ENCODE measurements at places on chromosomes 4 and X. TPM values are rescaled to one million over a fixed set of nuclear protein-coding genes. Genes with fewer than 3 reads are reported as not detected.

TMPRSS11F gene
- total RNA-seq = not detected

GPM6B gene
- total RNA-seq = not detected

DNA sequence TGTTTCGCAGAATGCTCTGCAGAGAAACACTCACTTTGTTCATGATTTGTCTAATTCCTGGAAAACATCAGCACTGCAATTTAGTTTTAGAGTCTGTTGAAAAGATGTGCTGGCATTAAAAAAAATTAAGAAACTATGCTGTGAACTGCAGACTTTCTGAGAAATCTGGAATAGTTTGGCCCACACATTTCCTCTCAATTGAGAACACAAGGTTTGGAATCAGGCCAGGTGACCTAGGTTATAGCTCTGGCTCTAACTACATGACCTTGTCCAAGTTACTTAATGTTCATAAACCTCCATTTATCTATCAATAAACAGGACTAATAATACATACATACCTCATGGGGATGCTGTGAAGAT lies 61.4 kb upstream of the ENPEP start:
- no peak overlapping the region for H3K27ac ChIP-seq
- H3K36me3 ChIP-seq = no peaks in the 10 kb centered on the region
- H3K4me1 ChIP-seq = no peaks in the 10 kb centered on the region
- H3K27me3 ChIP-seq = peaks cover 7% of the 10 kb centered on the region
- H3K4me3 ChIP-seq = no peak overlapping the region
- no peak for DNase-seq

DNA sequence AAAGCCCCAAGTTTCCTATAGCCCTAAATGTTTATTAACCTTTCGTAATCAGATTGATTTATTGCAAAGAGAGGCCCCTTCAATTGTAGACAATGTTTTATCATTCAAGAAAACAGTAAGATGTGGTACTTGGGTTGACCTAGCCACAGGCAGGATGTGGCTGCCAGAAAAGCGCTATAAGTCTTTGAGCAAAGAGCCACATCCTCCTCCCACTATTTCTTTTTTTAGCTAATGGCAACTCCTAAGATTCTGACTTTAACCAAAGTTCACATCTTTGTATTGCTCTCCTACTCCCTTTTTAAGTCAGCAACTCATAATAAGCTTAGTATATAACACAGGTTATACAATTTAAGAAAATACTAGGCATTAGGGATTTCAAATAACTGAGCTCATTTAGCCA lies 70.7 kb upstream of the PPP3CA start:
- peaks cover 38% of the 10 kb centered on the region for H3K4me1 ChIP-seq
- DNase-seq = peak; percentile 86
- peaks cover 4% of the 10 kb centered on the region for H3K36me3 ChIP-seq
- H3K4me3 ChIP-seq = peak overlapping the region; percentile 26

CSAG1 gene
- not detected for total RNA-seq

GRCh38 chr4:118270492-118270891 lies 82.3 kb downstream of the PRSS12 start:
- H3K27me3 ChIP-seq = peaks cover 1% of the 10 kb centered on the region
- no peak for DNase-seq
- H3K36me3 ChIP-seq = no peaks in the 10 kb centered on the region
- H3K4me3 ChIP-seq = no peak overlapping the region
- no peak overlapping the region for H3K27ac ChIP-seq

DNA sequence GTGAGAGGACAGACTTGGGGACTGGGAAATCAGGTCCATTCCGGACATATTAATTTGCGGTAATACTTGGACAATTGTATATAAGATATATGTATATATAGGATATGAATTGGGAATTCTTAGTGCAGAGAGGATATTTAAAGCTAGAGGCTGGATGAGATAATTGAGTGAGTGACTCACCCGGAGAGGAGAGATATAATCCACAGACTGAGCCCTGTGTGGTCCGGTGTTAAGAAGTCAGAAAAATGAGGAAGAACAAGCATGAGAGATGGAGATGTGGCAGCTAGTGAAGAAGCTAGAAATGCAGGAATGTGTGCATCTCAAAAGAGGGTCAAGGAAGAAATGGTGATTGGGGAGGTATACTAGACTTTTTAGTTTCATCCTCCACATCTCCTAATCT lies 336.2 kb downstream of the SLC7A11 start:
- H3K27ac ChIP-seq = no peak overlapping the region
- no peaks in the 10 kb centered on the region for H3K4me1 ChIP-seq
- no peaks in the 10 kb centered on the region for H3K36me3 ChIP-seq
- no peak for DNase-seq

DNA sequence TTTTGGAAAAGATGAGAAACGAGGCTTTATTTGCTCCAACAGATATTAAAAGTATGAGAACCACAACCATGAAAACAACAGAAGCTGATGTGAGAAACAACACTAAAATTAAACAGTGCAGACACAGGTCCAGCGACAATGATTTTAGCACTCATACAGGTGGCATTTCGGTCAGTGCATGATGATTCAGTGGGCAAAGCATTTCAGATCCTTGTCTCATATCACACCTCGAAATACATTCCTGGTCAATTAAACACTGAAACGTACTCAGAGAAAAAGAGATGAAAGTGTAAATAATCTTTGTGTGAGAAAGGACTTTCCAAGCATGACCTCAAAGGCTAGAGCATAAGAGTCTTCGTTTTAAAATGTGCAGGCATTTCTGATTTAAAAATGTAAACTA lies 85.2 kb downstream of the ACOX3 start:
- no peak overlapping the region for H3K27ac ChIP-seq
- H3K4me3 ChIP-seq = no peak overlapping the region
- H3K36me3 ChIP-seq = no peaks in the 10 kb centered on the region

IQSEC2 gene
- 0.39 TPM for total RNA-seq

- no peaks in the 10 kb centered on the region for H3K36me3 ChIP-seq
- DNase-seq = no peak
- no peaks in the 10 kb centered on the region for H3K27me3 ChIP-seq
- no peak overlapping the region for H3K4me3 ChIP-seq
Measured at GRCh38 chrX:148929686-148930085, 429.3 kb downstream of the AFF2 start.

LAGE3 gene
- total RNA-seq = 47.7 TPM

RBM10 gene
- total RNA-seq = 61.0 TPM

DNA sequence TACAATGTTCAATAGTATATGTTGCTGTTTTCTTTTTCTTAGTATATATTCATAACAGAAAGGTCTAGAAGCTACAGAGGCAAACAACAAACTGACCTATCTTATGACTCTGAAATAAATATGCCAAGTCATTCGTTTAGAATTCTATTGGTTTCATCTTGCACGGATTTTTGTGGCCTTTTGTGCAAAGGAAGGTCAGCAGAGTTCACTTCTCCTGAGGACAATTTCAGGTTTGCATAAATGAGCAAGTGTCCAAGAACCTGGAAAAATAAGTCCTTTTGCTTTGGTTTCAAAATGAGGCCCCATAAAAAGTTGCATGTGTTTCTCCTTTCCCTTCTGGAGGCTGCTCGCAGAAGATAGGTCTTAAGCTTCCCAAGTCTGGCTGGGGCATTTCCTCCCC lies 156.9 kb downstream of the APBB2 start:
- H3K27ac ChIP-seq = no peak overlapping the region
- no peak overlapping the region for H3K4me3 ChIP-seq
- no peak for DNase-seq
- no peaks in the 10 kb centered on the region for H3K36me3 ChIP-seq
- H3K4me1 ChIP-seq = no peaks in the 10 kb centered on the region
- peaks cover 7% of the 10 kb centered on the region for H3K27me3 ChIP-seq

- H3K4me3 ChIP-seq = no peak overlapping the region
- no peaks in the 10 kb centered on the region for H3K4me1 ChIP-seq
- no peak overlapping the region for H3K27ac ChIP-seq
- H3K27me3 ChIP-seq = no peaks in the 10 kb centered on the region
- no peaks in the 10 kb centered on the region for H3K36me3 ChIP-seq
Measured at GRCh38 chr4:119825696-119826095, 197.1 kb upstream of the PDE5A start.

DNA sequence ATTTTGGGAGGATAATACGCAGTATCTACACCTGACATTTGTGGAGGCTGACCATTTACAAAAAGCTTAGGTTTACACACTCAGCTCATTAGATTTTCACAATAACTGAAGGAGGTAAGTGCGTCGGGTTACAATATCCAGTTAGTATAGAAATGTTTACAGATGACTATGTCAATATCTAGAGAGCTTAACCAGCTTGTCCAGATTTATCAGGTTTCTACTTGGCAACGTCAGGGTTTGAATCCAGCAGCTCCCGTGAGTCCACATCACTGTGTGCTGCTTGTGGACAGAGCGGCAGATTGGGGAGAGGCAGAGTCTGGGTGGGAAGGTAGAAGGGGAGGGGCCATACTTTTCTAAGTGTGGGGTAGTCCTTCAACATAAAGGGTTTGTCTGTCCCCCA lies 28.3 kb downstream of the ARHGAP10 start:
- H3K27ac ChIP-seq = no peak overlapping the region
- H3K4me1 ChIP-seq = peaks cover 8% of the 10 kb centered on the region
- no peaks in the 10 kb centered on the region for H3K36me3 ChIP-seq
- no peak overlapping the region for H3K4me3 ChIP-seq
- DNase-seq = no peak
- no peaks in the 10 kb centered on the region for H3K27me3 ChIP-seq

HS6ST2 gene
- 0.81 TPM for total RNA-seq

CXCL3 gene
- total RNA-seq = not detected

SORCS2 gene
- total RNA-seq = 0.07 TPM

MYOZ2 gene
- not detected for total RNA-seq

CXCL1 gene
- not detected for total RNA-seq

DNA sequence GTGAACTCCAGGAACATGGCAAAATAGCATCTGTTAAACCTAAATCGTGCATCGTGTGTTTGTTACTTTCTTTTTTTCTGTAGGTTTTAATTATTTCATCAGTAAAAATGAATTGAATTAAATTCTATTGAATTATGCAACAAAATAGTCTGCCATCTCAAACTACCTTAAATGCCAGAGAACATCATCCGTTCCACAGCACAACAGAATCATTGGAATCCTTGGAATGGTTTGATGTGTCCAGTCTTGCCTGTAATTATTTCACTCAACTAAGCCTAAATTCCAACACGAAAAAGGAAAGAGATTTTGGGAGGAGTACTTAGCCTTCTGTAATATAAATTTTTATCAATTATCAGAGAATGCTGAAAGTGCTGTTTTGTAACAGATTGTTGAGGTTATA lies 17.1 kb upstream of the SLC7A11 start:
- no peak for DNase-seq
- H3K4me3 ChIP-seq = no peak overlapping the region
- H3K4me1 ChIP-seq = peaks cover 2% of the 10 kb centered on the region
- no peak overlapping the region for H3K27ac ChIP-seq
- H3K36me3 ChIP-seq = no peaks in the 10 kb centered on the region
- no peaks in the 10 kb centered on the region for H3K27me3 ChIP-seq

DNA sequence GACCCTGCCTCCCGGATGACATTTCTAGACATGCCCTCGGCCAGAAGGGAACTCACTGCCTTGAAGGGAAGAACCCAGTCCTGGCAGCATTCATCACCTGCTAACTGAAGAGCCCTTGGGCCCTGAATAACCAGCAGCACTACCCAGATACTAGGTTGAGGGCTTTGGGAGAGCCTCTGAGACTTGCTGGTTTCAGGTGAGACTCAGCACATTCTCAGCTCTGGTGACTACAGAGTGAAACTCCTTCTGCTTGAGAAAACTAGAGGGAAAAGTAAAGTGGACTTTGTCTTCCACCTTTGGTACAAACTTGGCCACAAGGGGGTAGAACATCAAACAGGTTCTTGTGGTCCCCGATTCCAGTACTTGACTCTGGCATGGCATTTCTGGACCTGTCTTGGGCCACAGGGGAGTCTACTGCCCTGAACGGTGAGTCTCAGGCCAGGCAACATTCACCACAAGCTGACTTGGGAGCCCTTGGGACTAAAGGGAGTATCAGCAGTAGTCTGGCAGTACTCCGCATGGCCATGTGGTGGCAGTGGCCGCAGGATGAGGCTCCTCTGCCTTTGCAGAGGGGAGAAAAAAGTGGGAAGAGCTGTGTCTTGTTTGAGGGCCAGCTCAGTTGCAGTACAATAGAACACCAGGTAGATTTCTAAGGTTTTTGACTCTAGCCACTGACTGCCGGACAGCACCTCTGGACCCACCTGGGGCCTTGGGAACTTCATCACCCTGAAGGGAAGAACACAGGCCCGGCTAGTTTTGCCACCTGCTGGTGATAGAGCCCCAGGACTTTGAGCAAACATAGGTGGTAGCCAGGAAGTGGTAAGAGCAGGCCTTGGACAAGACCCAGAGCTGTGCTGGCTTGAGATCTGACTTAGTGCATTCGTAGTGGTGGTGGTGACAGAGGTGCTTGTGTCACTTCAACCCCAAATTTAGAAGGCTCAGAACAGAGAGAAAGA lies 414.8 kb downstream of the OPHN1 start:
- no peak overlapping the region for H3K4me3 ChIP-seq
- H3K27ac ChIP-seq = no peak overlapping the region
- no peaks in the 10 kb centered on the region for H3K36me3 ChIP-seq
- peak; percentile 9 for DNase-seq
- H3K27me3 ChIP-seq = no peaks in the 10 kb centered on the region

DNA sequence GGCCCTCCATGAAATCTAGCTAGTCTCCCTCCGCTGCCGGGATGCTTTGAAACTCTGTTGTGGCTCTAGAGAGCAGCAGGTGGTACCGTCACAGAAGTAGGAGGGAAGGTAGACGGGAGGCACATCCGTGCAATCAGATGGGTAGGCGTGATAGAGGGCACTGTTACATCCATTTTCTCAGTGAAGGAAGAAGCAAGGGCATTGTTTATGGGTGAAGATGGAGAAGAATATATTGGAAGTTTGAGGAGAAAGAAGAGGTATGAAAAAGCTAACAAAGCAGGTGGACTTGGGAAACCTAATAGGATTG lies 1.3 kb downstream of the ANAPC4 start:
- H3K27ac ChIP-seq = no peak overlapping the region
- DNase-seq = no peak
- H3K4me1 ChIP-seq = peaks cover 6% of the 10 kb centered on the region
- H3K27me3 ChIP-seq = no peaks in the 10 kb centered on the region
- H3K4me3 ChIP-seq = no peak overlapping the region

DNA sequence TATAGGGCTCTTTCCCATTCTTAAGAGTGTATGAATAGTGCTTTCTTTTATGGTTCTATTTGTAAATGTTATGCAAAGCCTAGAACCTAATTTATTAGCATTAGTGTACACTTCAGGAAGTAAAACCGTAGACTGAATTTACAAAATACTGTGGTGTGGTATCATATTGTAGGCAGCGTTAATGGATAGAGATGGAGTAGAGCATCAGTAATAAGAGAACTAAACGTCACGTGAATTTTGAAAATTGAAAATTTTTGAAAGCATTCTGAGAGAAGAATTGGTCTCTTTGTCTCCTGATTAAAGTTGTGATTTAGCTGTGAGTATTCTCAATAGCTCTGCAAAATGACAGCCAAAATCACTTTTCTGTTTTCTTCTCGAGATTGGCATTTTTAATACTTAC lies 2.9 kb downstream of the STIM2 start:
- peaks cover 2% of the 10 kb centered on the region for H3K36me3 ChIP-seq
- no peak overlapping the region for H3K27ac ChIP-seq
- H3K27me3 ChIP-seq = no peaks in the 10 kb centered on the region
- DNase-seq = no peak
- peak overlapping the region; percentile 52 for H3K4me3 ChIP-seq

Data from activated CD4-positive, alpha-beta memory T cell treated with anti-CD3 and anti-CD28 coated beads for 36 hours (primary cell).